ENCODE measurements at places on chromosomes 5 and 9.

- no peak for DNase-seq
These were observed 107.8 kb downstream of the KCNIP1 start for GRCh38 chr5:170611449-170612090.

DNA sequence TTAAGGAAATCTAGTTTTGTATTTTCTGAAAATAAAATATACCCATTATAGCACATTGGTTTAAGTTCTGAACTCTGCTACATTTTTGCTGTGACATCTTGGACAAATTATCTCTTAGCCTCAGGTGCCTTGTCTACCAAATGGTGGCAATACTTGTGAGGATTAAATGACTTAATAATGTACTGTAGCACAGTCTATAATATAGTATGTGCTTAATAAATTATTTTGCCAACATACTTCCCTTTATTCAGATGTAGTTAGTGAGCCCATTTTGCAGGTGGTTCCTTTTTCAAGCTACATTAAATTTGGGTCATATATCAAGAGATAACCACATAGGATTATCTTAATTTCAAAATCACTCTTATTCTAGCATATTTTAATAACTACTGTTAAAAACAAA lies 3.2 kb downstream of the ETF1 start:
- no peak for DNase-seq

DNA sequence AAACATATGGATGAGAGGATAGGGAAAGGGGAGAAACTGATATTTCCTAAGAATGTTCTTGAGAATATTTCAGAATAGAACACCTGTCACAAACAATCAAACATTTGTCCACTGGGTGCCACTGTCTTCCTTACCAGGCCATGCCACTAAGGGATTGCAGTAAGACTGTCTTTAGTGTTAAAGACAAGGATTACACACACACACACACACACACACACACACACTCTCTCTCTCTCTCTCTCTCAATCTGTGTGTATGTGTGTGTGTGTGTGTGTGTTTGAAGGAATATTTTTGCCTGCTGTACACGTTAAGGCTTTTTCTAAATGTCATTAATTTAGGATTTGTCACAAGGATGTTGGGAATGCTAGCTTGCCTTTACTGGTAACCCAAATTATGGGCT lies 54.4 kb downstream of the CCDC192 start:
- peak; percentile 24 for DNase-seq

DNA sequence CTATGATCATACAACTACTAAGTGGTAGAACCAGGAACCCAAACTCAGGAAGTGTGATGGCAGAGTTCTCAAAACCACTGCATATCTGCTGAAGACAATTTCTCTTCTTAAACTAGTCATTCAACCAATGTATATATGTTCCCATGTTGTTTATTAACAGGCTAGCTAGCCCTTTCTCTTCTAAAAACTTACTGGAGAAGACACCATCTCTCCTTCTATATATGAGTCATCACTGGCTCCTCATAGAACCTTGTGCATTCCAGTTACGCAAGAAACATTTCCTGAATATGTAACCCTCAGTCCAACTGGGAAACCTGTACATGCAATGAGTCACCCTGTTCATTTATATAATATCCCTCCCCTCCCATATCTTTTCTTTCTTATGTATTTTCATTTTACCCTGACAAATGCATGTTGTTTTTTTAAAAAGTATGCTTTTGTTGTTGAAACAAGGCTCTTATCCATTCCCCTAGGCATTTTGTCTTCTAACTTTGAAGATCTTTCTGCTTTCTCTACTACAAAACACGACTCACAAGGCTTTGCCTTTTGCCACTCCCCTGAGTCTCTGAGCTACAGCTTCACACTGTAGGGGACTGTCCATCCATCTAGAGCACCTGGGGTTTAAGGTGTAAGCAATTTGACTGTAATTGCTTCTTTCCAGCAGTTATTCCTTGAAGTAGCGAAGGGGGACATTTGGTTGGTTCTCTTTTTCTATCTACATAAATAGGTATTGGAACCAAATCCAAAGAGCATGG lies 119.5 kb downstream of the ANXA1 start:
- DNase-seq, result no peak

GRCh38 chr5:145946112-145946861 lies 9.9 kb downstream of the SH3RF2 start:
- peak; percentile 34 for DNase-seq

- DNase-seq, result no peak
These were observed 103.0 kb downstream of the SPATA31D1 start for GRCh38 chr9:82091610-82092009.

- DNase-seq, result peak; percentile 3
These were observed 615.0 kb downstream of the HINT1 start for GRCh38 chr5:130549884-130550561.

DNA sequence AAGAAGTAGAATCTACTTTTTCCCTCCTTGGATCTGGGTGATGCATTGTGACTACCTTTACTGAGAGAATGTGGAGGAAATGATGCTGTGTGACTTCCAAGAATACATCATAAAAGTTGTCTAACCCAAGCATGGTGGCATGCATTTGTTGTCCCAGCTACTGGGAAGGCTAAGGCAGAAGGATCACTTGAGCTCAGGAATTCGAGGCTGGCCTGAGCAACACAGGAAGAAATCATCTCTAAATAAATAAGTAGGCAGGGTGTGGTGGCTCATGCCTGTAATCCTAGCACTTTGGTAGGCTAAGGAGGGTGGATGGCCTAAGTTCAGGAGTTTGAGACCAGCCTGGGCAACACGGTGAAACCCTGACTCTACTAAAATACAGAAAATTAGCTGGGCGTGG lies 143.2 kb upstream of the VLDLR start:
- no peak for DNase-seq

DNA sequence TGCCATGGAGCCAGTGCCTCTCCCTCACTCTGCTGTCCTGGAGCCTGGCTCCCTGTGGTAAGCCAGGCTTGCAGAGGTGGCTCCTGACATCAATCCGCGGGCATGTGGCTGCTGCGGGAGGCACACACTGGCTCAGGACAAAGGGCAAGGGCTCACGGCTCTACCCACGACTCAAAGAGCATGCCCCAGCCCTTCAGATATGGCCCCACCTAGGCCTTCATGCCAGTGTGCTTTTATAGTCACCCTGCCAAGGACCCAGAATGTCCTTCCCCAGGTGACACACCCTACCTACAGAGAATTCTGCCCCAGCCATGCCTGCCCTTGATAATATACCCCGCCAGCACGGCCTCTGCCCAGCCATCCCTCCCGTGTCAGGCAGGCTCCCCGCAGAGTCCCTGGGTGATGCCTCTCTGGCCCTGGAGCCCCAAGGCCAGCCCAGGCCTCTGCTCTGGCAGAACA lies 1.6 kb downstream of the MGAT4B start:
- no peak for DNase-seq

- DNase-seq, result no peak
These were observed 112.7 kb downstream of the OSTF1 start for GRCh38 chr9:75200892-75201470.

GRCh38 chr5:119022017-119022745 lies 33.8 kb upstream of the DTWD2 start:
- DNase-seq, result no peak

- DNase-seq, result no peak
These were observed 10.8 kb upstream of the C1QTNF3 start for GRCh38 chr5:34053571-34054399.

GRCh38 chr5:174115226-174115625 lies 69.7 kb downstream of the NSG2 start:
- DNase-seq, result no peak

- DNase-seq, result no peak
These were observed 86.5 kb upstream of the NR5A1 start for GRCh38 chr9:124593651-124594058.

DNA sequence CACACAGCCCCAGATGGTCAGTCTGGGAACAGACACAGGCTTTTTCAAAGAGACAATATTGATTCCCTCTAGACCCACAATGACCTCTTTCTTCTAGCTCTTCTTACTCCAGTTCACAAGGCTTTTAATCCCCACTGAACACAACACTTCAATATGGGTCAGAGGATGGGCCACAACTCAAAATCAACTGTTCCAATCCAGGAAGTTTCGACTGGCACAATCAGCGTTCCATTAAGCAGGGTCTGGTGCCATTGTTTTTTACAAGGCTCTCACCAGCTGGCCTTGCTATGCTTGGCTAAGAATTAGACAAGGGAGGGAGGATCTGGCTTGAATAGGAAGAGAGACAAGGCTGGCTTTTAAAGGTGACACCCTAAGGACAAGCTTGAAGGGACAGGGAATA lies 199.4 kb upstream of the SLC24A2 start:
- DNase-seq, result no peak

DNA sequence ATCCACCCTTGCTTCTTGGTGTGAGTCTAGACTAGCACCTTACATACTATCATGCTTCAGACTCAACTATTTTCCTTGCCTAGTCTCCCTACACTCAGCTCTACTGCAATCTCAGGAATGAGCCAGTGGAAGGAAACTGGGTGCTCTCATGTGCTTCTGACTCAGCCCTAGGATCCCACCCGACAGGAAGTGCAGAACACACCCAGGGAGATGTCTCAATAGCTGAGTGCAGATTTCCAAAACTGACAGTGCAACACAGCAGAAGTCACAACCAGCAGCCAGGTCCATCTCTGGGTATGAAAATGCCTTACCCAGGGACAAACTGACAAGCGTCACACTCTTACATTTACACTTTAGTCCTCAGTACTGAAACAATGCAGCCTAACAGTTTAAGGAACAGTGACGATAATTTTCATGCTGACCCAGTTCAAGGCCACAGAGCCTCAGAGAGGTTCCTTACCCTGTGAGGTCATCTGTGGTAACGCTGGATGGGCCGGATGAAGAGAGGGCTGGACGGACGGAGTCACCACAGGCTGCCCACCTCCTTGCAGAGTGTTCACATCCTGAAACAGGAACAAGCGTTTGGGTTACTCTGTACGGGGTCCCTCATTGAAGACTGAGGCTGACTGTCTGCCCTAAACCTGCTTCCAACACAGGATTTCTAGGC lies 33.0 kb downstream of the FKBP15 start:
- no peak for DNase-seq

GRCh38 chr9:136172412-136173079 lies 32.4 kb downstream of the LHX3 start:
- no peak for DNase-seq

Data from activated CD4-positive, alpha-beta T cell treated with anti-CD3 and anti-CD28 coated beads for 48 hours (primary cell).